Left lung (tissue), 14 donors: ENCODE measurements at places on chromosomes 1 and 21. TPM values are rescaled to one million over a fixed set of nuclear protein-coding genes. Genes with fewer than 3 reads are reported as not detected.

GRCh38 chr1:61472876-61473275 is 252.1 kb downstream of the TM2D1 start:
- H3K36me3 ChIP-seq, result no peaks in the 10 kb centered on the region
- H3K27ac ChIP-seq, result no peak overlapping the region
- H3K4me1 ChIP-seq, result no peaks in the 10 kb centered on the region
- no peaks in the 10 kb centered on the region for H3K27me3 ChIP-seq
- H3K4me3 ChIP-seq, result no peak overlapping the region
- DNase-seq, result no peak

The SYT2 gene
- not detected for total RNA-seq

The FUBP1 gene
- 97.4 TPM for total RNA-seq

- DNase-seq, result no peak
- H3K27ac ChIP-seq, result no peak overlapping the region
- no peaks in the 10 kb centered on the region for H3K4me1 ChIP-seq
Observed at GRCh38 chr1:45198185-45198584, 8.2 kb downstream of the ZSWIM5 start.

- H3K27ac ChIP-seq, result peak overlapping the region; percentile 37
- H3K4me3 ChIP-seq, result no peak overlapping the region
- H3K36me3 ChIP-seq, result no peaks in the 10 kb centered on the region
- peaks cover 35% of the 10 kb centered on the region for H3K4me1 ChIP-seq
Observed at GRCh38 chr1:18907021-18907916, 4.9 kb upstream of the ALDH4A1 start.

GRCh38 chr21:44303490-44303981 is 3.7 kb downstream of the PFKL start:
- peaks cover 21% of the 10 kb centered on the region for H3K36me3 ChIP-seq
- H3K4me3 ChIP-seq, result no peak overlapping the region
- H3K4me1 ChIP-seq, result peaks cover 21% of the 10 kb centered on the region

The RIIAD1 gene
- total RNA-seq, result 4.0 TPM

GRCh38 chr1:27136998-27137542 is 17.9 kb downstream of the SLC9A1 start:
- no peak overlapping the region for H3K4me3 ChIP-seq
- H3K27ac ChIP-seq, result peak overlapping the region; percentile 93
- DNase-seq, result peak; percentile 24
- no peaks in the 10 kb centered on the region for H3K27me3 ChIP-seq
- H3K4me1 ChIP-seq, result peaks cover 15% of the 10 kb centered on the region
- H3K36me3 ChIP-seq, result no peaks in the 10 kb centered on the region

The USP16 gene
- total RNA-seq, result 31.9 TPM

The HEYL gene
- 16.0 TPM for total RNA-seq

GRCh38 chr1:155513300-155513916 is 49.2 kb downstream of the ASH1L start:
- H3K27me3 ChIP-seq, result no peaks in the 10 kb centered on the region
- H3K4me3 ChIP-seq, result no peak overlapping the region
- H3K27ac ChIP-seq, result no peak overlapping the region
- peaks cover 15% of the 10 kb centered on the region for H3K4me1 ChIP-seq
- DNase-seq, result no peak

DNA sequence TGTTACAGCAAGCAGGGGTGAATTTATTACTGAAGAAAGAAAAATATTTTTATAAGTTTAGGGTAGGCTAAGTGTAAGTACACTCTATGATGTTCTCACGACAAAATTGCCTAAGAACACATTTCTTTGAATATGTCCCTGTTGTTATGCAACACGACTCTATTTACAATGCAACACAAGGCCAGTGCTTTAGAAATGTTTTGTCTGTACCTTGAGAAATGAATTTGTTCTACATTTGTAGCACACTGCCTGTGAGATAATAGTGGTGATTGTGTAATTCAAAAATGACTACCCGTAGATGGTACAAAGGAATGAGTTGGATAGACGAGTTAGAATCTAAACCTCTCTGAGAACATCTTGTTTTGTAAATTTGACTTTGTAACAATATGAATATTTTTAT is 63.7 kb upstream of the IGSF5 start:
- no peak overlapping the region for H3K27ac ChIP-seq
- H3K36me3 ChIP-seq, result no peaks in the 10 kb centered on the region
- DNase-seq, result no peak
- no peak overlapping the region for H3K4me3 ChIP-seq

The LCE1A gene
- total RNA-seq, result not detected

DNA sequence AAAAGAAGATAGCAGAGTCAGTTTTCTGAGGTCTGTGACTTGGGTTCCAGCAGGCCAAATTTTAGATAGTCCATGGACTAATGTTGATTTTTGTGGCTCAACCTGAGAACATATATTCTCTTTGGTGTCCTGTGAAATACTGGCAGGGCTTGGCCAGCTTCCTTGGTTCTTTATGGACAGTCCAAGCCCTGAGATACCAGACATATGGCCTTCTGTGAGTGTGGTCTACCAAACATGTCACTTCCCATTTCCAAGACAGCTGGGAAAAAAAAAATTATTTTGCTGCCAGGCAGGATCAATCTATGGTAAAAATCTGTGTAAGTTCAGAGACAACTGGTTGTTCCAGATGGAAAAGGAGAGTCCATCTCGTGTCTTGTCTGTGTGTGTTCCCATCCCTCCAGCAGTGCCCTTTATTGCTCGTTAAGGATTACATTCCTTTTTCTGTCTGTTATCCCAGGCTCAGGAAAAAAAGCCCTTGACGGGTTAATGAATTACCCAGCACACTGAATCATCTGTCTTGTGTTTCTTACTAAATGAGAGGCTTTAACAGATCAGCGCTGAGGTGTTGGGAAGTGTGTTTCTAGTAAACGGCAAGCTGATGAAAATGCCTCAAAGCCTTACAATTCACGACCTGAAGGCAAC is 33.4 kb upstream of the XPR1 start:
- no peaks in the 10 kb centered on the region for H3K27me3 ChIP-seq
- DNase-seq, result no peak

GRCh38 chr1:63746129-63746864 is 27.5 kb upstream of the ROR1 start:
- no peaks in the 10 kb centered on the region for H3K36me3 ChIP-seq
- H3K4me1 ChIP-seq, result no peaks in the 10 kb centered on the region
- H3K4me3 ChIP-seq, result no peak overlapping the region
- H3K27ac ChIP-seq, result no peak overlapping the region
- no peak for DNase-seq

The OLIG2 gene
- total RNA-seq, result 0.23 TPM

The FMN2 gene
- 0.34 TPM for total RNA-seq

DNA sequence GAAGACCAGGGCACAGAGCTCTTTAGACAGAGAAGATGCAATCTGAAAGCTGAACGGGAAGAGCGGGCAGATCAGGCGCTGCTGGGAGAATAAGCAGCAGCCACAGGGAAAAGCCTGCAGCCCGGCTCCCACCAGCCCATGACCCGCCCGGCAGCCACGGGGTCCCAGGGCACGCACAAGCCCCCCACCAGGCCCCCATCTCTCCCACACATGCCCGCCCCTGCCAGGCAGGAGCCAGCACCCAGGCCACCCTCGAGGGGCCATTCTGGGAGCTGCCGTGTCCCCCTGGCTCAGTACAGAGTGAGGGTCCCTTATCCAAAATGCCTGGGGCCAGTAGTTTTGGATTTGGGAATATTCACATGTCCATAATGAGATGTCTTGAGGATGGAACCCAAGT is 16.3 kb downstream of the SLC19A1 start:
- peak; percentile 64 for DNase-seq
- peaks cover 4% of the 10 kb centered on the region for H3K4me1 ChIP-seq
- H3K27ac ChIP-seq, result no peak overlapping the region
- H3K36me3 ChIP-seq, result no peaks in the 10 kb centered on the region

GRCh38 chr1:6596351-6596750 is 6.3 kb downstream of the KLHL21 start:
- peaks cover 7% of the 10 kb centered on the region for H3K4me1 ChIP-seq
- H3K27ac ChIP-seq, result no peak overlapping the region
- peaks cover 80% of the 10 kb centered on the region for H3K36me3 ChIP-seq
- no peak for DNase-seq
- no peaks in the 10 kb centered on the region for H3K27me3 ChIP-seq
- H3K4me3 ChIP-seq, result no peak overlapping the region

DNA sequence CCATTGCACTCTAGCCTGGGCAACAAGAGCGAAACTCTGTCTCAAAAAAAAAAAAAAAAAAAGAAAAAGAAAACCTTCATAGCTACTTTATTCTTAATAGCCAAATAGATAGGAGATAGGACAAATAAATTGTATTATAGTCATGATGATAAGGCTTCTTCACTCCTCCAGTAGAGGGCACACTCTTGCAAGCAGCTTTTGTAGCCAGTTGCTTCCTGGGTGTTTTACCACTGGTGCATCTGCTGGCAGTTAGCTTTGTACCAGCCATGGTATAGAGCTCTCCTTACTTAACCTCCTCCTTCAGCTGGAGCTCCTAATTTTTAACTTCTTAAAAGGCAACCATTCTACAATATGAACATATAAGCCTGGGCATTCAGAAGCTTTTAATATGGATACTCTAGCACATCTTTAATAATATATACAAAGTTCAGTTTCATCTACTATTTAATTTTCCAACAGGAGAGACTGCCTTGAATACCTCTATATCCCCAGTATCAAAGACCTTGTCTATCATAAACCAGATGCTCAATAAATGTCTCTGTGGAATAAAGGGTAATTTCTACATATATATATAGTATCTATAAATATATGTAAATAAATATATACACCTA is 35.8 kb downstream of the EVI5 start:
- H3K36me3 ChIP-seq, result no peaks in the 10 kb centered on the region
- peaks cover 8% of the 10 kb centered on the region for H3K4me1 ChIP-seq
- DNase-seq, result no peak
- no peak overlapping the region for H3K4me3 ChIP-seq
- H3K27me3 ChIP-seq, result no peaks in the 10 kb centered on the region

DNA sequence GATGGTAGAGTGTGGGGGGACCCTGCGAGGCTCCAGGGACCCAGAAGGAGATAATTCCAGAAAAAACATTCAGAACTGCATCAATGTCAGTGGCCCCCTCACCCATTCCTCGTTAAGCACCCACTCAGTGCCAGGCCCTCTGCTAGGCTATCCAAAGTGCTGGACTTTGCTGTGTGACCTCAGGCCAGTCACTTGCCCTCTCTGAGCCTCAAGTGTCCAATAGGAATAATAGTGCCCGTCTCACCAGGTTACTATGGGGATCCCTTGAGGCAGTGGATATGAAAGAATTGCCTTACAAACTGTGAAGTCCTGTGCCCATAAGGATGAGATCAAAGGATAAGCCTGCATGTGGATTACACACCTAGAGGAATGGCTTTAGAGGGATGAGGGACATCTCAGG is 83.4 kb downstream of the IGSF21 start:
- no peaks in the 10 kb centered on the region for H3K27me3 ChIP-seq
- no peaks in the 10 kb centered on the region for H3K36me3 ChIP-seq
- no peak overlapping the region for H3K27ac ChIP-seq
- no peaks in the 10 kb centered on the region for H3K4me1 ChIP-seq

The RXFP4 gene
- total RNA-seq, result not detected

DNA sequence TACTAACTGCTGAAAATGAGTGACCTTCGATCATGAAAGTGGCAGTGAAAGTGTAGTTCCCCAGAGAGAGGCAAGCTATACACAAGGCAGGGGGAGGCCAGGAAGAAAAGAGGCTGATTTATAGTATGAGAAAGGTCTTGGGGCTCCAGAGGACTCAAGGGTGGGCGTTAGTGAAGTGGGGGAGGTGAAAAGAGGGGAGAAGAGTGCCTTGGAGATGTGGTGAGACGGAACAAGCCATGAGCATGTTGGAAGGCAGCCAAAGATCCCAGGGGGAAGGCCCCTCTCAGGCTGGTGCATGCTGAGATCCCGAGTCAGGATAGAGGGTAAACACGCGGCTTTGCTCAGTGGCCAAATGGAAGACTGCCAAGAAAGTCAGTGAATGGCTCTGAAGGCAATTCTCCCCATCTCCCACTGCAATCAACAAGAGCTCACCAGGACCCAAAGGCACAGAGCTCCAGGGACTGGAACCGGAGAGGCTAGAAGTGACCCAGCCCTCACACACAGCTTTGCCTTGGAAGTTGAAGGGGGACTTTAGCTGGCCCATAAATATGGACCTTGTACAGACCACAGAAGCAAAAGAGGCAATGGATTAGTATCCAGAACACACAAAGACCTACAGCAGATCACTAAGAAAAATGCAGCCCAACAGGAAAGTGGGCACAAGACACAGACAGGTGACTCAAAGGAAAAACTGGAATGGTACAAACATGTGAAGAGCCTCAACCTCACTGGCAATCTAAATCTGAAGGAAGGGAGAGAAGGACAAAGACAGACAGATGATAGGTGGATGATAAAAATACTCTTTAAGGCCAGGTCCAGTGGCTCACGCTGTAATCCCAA is 49.6 kb downstream of the HSF2BP start:
- H3K27me3 ChIP-seq, result no peaks in the 10 kb centered on the region
- no peaks in the 10 kb centered on the region for H3K36me3 ChIP-seq
- peak; percentile 63 for DNase-seq
- H3K27ac ChIP-seq, result no peak overlapping the region
- no peak overlapping the region for H3K4me3 ChIP-seq

- no peaks in the 10 kb centered on the region for H3K27me3 ChIP-seq
- H3K27ac ChIP-seq, result no peak overlapping the region
- H3K36me3 ChIP-seq, result no peaks in the 10 kb centered on the region
Observed at GRCh38 chr1:194068446-194069167, 882.2 kb upstream of the B3GALT2 start.

DNA sequence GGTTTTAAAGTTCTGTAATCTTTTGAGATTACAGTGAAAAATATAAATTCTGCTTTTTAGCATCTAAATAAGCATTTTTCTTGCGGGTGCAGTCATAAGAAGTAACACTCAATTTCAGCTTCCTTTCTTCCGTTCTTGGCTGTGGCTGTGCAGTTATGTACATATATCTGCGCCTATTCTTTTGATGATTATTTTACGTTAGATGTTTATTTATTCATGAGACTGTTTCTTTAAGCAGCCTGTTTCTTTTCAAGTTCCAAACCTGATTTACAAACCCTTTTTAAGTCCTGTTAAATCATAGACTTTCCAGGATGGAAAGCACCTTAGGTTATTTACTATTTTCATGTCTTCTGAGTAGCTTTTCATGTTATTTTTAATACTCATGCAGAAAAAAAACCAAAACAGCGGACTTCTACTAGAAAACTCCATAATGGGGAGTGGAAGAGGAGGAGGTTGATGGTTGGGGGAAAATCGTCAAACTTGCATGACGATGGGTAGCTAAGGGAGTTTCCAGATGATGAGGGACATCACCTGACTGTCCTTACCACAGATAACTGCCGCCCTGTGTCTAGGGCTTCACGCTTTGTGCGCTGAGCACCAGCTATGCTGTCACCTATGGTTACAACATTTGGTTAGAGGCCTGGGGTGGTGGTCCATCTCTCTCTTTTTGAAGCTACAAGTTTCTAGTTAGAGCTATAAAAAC is 2.6 kb downstream of the PRDM2 start:
- H3K4me3 ChIP-seq, result no peak overlapping the region
- peak overlapping the region; percentile 97 for H3K27ac ChIP-seq

The INKA2 gene
- 7.2 TPM for total RNA-seq

- DNase-seq, result no peak
- no peaks in the 10 kb centered on the region for H3K27me3 ChIP-seq
Observed at GRCh38 chr1:116532671-116533428, 38.0 kb downstream of the CD58 start.

DNA sequence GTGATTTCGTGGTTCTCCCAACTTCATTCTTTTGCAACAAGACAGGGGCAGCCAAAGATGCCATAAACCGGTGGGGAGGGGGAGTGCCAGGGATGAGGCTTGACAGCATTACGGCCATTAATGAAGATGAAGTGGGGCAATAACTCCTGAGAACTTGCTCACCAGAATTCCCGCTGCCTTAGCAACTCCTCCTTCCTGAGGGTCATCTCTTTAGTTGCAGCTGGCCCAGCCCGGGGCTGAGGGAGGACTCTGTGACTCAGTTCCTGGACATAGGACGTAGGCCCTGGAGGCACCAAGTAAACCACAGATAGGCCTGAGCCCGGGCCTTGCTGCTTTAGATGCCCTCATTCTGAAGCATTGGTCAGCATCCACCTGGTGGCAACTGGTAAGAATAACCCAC is 330.2 kb downstream of the RRAGC start:
- H3K27me3 ChIP-seq, result peaks cover 6% of the 10 kb centered on the region
- no peak for DNase-seq
- no peak overlapping the region for H3K27ac ChIP-seq
- H3K4me3 ChIP-seq, result no peak overlapping the region
- no peaks in the 10 kb centered on the region for H3K36me3 ChIP-seq
